Stimulated activated CD4-positive, alpha-beta T cell treated with anti-CD3 and anti-CD28 coated beads, TNF-alpha, amount 100 ng/mL, for 1 hour (primary cell): ENCODE measurements at places on chromosomes 12 and 14.

- DNase-seq = no peak
Measured at GRCh38 chr14:88625671-88626070, 62.8 kb downstream of the ZC3H14 start.

DNA sequence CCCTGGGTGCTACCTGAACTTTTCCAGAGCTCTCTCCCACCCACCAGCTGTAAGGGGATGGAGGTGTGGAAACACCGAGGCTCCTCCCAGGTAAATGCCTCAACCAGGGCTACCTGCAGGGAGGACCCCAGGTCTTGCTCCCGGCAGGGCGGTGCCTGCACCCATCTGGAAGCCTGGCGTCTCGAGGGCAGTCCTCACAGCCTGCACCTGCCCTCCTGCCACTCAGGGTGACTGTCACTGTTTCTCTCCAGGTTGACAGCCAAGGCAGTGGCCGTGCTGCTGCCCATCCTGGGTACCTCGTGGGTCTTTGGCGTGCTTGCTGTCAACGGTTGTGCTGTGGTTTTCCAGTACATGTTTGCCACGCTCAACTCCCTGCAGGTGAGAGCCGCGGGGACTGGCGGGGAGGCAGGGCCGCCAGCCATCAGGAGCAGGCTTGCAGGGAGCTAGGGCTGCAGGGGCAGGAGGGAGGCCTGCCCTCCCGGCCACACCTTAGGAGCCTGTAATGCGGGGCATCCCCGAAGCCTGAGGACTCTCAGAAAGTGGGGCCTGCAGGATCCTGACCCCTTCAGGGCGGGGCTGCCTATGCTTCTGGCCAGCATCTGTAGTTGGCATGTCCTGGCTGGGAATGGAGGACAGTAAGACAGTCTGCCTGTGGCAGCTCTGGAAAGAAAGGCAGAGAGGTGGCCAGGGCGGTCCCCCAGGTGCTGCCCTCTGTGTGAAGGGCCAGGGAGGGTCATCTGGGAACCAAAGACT is 182.3 kb downstream of the ADGRD1 start:
- DNase-seq = no peak

DNA sequence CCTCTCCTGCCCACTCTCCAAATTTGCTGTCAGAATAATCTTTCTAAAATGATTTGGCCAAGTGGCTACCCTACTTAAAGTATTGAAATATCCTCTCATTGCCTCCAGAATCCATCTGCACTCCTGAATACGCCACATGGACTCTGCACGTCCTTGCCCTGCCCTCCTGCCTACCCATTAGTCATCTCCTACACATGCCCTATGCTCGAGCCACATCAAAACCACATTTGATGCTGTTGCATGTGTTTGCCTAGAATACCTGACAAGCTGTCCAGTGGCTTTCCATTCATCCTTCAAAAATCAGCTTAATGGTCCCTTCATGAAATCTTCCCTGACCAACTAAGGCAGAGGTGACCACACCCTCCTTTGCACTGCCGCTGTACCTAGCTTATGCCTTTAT is 17.0 kb downstream of the VCPKMT start:
- DNase-seq = no peak

GRCh38 chr12:49642370-49642802 is 19.0 kb downstream of the PRPF40B start:
- no peak for DNase-seq

GRCh38 chr12:66043035-66043434 is 87.5 kb downstream of the LLPH start:
- DNase-seq = no peak

DNA sequence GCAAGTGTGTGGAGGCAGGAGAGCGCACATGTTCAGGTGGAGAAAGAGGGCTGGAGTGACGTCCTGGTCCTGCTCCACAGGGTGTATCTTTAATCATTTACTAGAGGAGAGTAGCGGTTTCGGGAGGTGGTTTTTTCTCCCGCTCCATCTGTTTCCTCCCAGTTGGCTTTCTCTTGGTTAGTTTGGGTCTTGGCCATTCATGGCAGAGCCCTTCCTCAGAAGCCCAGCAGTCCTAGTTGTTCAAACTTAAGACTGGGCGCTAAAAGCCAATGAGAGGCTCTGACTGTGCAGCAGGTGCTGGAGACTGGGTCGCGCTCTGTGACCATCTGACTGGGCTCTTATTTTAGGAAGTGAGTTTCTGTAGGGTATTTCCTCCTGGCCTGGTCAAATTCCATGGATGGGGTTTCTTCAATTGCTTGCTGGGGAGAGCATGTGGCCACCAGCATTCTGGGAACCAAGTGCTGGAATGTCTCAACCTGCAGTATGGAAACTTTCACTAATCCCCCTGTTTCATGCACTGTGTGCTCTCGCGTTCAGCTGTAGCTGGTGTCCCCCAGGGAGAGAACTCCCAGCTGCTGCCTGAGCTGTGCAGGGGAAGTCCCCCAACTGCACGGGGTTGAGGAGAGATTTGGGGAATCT is 27.4 kb upstream of the TSPAN9 start:
- no peak for DNase-seq

DNA sequence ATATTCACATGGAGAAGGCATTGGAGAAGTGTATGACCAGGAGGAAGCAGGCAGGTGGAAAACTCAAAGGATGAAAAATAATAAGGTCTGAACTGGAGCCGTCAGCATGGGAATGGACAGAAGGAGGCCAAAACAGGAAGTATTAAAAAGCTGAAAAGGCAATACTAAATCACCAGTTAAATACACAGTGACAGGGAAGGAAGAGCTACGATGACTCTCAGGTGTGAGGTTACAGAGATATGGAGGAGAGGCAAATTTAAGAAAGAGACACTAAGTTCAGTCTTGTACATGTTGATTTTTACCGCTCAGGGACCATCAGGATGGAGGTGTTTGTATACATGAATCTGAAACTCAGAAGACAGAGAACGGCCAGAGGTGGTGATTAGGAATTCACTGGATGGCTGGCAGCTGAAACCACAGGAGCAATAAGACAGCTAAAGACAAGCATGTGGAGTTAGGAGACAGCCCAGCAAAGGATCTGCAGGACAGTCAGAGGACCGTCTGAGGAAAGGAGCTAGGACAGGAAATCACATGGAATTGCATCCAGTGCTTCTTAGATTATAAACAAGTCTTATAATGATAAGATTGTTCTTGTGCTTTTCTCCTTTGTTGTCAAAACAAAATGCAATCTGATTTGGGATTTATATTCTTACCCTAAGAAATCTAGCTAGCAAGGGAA is 33.9 kb upstream of the CDKN3 start:
- DNase-seq = no peak

DNA sequence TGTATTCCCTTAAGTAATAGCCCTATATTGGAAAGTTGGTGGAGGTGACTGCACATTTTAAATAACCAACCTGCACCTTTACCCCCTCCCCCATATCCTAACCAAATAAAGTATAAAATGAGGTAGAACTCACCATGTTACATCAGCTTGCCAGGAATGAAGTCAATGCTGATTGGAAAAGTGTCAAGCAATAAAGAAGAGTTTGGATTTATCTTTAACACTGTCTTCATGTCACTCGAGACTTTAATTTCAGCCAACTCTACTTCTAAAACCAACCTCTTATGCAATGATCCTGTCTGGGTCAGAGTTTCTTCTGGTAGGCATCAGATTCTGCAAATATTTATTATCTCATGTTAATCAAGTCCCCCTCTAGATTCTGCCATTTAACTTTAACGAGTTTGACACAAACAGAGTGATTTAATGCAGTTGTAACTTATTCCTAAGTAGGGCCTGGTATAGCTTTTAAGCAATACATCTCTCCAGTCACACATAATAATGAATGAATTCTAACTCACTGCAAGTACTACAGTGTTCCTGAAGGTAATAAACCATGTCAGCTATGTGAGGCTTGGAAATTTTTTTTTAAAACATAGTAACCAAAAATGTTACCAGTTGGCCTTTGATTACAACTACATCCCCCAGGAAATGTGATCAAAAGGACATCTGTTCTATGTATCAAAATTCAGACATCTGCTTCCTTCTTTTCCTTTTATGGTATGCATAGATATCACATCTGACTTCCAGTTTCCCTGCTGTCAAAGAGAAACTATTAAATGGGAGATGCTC is 98.7 kb downstream of the ERGIC2 start:
- DNase-seq = no peak

DNA sequence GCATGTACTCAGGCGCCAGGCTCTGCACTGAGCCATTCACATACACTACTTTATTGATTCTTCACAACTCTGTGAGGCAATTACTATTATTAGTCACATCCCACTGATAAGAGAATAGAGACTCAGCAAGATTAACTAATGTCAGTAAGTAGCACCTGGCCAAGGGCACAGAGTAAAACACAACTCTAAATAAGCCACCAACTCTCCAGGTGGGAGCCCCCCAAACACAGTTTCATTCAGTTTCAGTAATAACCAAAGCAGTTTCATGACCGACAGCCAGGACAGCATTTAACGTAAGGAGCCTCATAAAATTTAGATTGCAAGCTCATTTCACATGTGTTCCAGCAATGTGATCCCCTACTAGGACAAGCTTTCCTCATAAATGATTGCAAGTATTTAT is 323.1 kb upstream of the CCDC196 start:
- DNase-seq = no peak

DNA sequence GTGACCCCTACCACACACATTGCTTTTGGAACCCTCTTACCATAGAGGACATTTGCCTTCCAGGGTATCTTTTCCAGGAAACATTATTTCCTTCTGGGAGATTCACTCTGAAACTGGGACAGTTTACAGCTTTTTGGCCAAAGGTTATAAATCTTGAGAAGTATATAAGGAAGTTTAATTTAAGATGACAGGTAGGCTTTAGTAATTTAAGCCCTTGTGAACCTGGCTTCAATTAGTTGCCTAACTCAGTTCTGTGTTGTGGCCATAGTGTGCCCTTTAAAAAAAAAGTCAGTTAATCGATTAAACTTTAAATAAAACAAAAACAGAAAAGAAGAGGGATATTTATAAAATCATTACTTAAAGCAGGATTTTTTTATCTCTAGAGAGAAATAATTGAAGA is 142.9 kb downstream of the NAV3 start:
- no peak for DNase-seq

- DNase-seq = no peak
Measured at GRCh38 chr12:41055875-41056577, 132.1 kb upstream of the PDZRN4 start.

- no peak for DNase-seq
Measured at GRCh38 chr14:93040982-93041381, 74.7 kb downstream of the ITPK1 start.

DNA sequence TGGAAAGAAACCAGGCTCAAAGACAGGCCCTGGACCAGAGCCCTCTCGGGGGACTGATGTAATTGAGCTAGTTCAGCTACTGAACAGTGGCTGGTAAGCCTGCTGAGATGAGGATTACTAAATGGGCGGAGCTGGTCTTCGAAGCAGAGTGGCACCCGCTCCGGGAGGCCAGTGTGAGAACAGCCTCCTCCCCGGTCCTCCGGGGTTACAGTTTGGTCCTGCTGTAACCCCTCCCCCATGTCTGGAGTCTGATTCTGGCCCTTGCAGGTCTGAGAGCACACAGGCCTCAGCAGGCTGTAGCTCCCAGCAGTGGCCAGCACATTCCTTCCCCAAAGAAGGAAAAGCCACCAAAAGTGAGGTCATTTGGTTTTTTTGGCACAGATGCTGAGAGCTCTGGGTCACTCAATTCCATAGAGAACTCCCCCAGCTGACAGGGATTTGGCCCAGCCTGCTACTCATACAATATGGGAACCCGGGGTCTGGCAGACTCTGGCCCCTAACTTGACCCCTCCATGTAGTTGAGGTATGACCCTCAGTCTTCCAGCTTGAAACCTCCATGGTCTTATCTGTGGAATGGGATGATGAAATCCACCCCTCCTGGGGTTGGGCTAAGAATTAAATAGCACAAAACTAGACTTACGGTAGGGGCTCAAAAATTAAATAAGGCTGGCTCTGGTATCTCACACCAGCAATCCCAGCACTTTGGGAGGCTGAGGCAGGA is 39.0 kb downstream of the ACTN1 start:
- DNase-seq = no peak

DNA sequence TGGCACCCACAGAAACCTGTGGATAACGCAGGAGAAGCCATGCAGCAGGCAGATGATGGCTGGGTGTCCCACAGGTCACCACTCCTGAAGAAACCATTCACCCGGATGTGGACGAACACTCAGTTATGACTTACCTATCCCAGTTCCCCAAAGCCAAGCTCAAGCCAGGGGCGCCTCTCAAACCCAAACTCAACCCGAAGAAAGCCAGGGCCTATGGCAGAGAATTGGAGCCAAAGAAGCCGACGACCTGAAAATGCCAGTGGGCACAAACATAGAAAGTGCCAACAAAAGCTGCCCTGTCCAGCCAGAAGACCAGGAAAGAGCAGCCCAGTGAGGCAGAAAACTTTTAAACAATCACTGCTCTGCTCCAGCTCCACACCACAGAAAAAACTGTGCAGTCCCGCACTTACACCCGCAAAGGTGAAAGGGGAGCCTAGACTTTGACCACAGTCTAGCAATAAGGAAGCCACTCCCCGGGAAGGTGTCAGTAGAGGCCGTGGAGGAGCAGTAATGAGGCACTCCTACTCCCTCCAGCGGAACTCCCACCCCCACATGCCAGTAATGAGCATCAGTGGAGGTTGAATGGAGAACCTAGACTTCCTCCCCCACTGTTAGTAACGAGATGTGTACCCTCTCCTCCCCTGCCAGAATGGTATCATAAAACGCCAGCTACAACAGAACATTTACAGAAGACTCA is 6.0 kb upstream of the ACVRL1 start:
- no peak for DNase-seq

DNA sequence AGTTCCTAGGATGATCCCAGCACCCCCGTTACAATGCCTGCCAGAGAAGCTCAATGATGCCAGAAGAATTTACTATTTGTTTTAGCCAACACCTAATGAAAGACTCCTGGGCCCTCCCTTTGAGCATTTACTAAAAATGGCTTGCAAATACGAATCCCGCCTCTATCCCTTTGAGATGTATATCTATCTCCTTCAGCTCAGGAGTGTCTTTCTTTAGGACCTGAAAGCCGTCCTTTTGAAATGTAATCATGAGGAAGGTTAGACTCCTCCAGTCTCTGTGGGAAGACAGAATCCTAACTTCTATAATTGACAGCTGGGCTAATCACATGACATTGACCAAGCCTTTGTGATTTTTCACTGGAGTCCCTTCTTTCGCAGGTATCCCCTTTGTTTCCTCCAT is 19.2 kb upstream of the DYNC1H1 start:
- no peak for DNase-seq

- DNase-seq = no peak
Measured at GRCh38 chr12:104600036-104600712, 143.4 kb downstream of the CHST11 start.

DNA sequence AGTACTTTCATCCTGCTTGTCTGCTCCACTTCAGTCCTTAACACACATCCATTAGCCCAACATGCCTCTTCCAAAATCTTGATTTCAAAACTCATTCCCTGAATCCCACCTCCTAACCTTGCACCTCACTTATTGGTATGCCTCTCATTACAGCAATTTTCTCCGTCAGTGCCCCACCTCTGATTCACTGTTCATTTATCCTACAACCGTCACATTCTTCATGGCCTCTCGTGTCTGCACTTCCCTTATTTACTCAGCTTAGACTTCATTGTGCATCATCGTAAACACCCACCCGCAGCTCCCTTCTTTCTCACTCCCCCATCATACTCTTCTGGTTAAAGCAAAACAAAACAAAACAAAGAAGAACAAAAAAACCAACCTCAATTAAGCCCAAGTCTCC is 160.6 kb upstream of the HMGA2 start:
- no peak for DNase-seq

GRCh38 chr14:51394384-51394783 is 154.3 kb downstream of the TMX1 start:
- no peak for DNase-seq

- DNase-seq = no peak
Measured at GRCh38 chr14:72498646-72499045, 395.3 kb downstream of the DPF3 start.
